Neuronal stem cell (in vitro differentiated cells): ENCODE measurements at places on chromosomes 2 and 18.

- no peak for DNase-seq
- no peaks in the 10 kb centered on the region for H3K27me3 ChIP-seq
- no peaks in the 10 kb centered on the region for H3K36me3 ChIP-seq
- no peak overlapping the region for H3K4me3 ChIP-seq
Measured at GRCh38 chr18:48810805-48811204, 140.0 kb downstream of the SMAD7 start.

DNA sequence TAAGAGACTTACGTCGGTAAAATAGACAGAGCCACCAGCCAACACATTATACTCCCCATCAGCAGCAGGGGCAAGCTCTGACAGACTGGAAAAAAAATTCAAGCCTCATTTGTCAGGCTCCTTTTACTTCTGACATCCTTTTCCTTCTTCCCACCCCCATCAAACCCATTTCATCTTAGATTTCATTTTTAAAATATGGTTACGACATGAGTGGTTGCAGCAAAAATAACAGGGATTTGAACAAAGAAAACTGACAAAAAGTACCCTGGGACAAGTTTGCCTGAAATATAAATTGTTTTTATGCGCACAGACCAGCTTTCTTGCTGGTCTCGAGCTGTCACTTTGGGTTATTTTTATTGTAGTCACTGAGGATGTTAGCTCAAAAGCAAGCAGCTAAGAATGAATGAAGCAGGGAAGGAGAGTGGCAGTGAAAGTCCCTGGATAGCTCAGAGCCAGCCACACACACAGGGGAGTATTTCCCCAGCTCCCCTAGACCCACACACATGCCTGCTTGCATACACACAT, 30.7 kb upstream of the LINC00305 start:
- peaks cover 8% of the 10 kb centered on the region for H3K4me1 ChIP-seq
- no peaks in the 10 kb centered on the region for H3K27me3 ChIP-seq
- no peak overlapping the region for H3K4me3 ChIP-seq
- no peak overlapping the region for H3K27ac ChIP-seq

DNA sequence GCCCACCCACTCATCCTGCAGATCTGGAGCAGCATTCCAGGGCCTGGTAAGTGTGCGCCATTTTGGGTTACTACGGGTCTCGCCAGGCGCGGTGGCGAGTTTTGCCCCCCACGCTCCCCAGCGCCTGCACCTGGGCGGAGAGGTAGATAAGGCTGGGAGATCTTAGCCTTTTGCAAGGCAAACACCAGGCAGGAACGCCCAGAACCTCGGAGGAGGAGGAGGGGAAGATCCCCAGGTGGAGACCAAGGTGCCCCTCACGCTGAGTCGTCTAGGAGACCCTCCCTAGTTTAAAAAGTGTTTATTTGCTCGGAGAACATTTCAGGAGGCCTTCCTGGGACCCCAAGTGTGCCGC, 365 bp upstream of the RAMP1 start:
- no peak overlapping the region for H3K27ac ChIP-seq
- H3K4me1 ChIP-seq = peaks cover 18% of the 10 kb centered on the region
- no peak for DNase-seq
- H3K27me3 ChIP-seq = peaks cover 13% of the 10 kb centered on the region

GRCh38 chr2:36587101-36587500, 10.9 kb downstream of the FEZ2 start:
- H3K4me1 ChIP-seq = no peaks in the 10 kb centered on the region
- no peak overlapping the region for H3K4me3 ChIP-seq
- no peak overlapping the region for H3K27ac ChIP-seq
- DNase-seq = no peak
- peaks cover 4% of the 10 kb centered on the region for H3K36me3 ChIP-seq

DNA sequence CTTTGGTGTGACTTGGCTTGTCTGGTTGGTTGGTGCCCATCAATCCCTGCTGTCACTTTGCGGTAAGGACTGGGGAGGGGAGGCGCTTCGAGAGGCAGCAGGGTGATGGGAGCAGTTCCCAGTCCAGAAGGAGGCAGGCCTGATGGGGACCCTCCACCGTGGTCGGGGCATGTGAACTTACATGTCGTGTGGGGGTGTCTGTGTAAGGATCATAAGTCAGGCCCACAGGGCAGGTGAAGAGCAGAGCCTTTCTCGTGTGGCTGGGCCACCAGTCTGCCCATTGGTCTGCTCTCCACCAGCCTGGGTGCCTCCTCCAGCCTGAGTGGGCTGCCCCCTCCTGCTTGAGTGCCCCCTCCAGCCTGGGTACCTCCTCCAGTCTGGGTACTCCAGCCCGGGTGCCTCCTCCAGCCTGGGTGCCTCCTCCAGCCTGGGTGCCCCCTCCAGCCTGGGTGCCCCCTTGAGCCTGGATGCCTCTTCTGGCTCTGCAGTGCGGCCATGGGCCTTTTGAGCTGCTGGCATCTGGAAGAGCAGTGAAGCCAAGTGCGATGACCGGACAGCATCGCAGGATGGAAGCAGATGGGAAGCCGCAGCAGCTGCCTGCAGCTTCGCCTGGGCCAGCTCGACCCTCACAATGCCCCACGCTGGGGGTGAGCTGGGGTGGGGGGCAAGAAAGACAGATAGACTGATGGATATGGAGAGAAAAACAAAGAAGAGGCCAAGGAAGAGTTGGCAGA, 25.0 kb downstream of the ATOH8 start:
- H3K4me1 ChIP-seq = no peaks in the 10 kb centered on the region
- no peak for DNase-seq
- H3K4me3 ChIP-seq = no peak overlapping the region
- H3K36me3 ChIP-seq = no peaks in the 10 kb centered on the region
- H3K27me3 ChIP-seq = peaks cover 3% of the 10 kb centered on the region
- no peak overlapping the region for H3K27ac ChIP-seq

DNA sequence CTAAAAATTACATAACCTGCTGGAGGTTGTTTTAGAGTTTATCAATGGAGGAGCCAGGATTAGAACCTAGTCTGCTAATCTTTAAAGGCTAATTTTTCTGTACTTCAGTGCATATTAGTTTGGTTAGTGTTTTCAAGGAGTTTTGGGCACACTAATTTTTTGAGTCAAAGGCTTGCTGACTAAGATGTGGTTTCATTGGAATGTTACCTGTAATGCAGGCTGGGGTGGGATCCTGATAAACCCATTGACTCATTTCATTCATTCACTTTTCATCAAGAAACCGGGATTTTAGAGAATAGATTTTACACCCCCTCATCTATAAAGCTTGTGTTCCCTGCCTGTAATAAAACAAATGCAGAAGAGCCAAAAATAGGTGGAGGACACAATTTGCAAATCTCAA, 91.9 kb upstream of the IL1R2 start:
- H3K36me3 ChIP-seq = no peaks in the 10 kb centered on the region
- no peak overlapping the region for H3K27ac ChIP-seq
- no peak for DNase-seq
- H3K27me3 ChIP-seq = no peaks in the 10 kb centered on the region
- H3K4me1 ChIP-seq = no peaks in the 10 kb centered on the region

GRCh38 chr18:22505141-22505591, 87.5 kb upstream of the CTAGE1 start:
- no peak for DNase-seq
- H3K36me3 ChIP-seq = no peaks in the 10 kb centered on the region
- no peaks in the 10 kb centered on the region for H3K27me3 ChIP-seq
- H3K4me1 ChIP-seq = no peaks in the 10 kb centered on the region
- H3K4me3 ChIP-seq = no peak overlapping the region

DNA sequence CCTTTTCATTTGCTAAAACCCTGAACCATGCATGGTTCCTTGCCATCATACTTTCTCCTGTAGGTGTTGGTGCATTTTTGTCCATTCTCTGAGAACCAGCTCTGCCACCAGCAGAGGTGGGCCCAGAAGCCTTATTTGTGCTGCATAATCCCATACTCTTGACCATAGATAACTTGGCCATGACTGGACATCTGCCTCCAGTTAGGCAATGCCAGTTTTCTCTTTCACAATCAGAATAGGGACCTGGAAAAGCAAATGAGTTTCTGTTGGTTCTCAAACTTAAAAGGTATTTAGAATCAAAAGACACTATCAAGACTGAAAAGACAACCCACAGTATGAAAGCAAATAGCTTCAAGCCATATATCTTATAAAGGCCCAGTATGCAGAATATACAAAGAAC, 167.3 kb downstream of the MAIP1 start:
- DNase-seq = no peak
- H3K4me3 ChIP-seq = no peak overlapping the region
- H3K27me3 ChIP-seq = no peaks in the 10 kb centered on the region
- no peaks in the 10 kb centered on the region for H3K36me3 ChIP-seq
- no peaks in the 10 kb centered on the region for H3K4me1 ChIP-seq

GRCh38 chr2:201158111-201158929, 24.6 kb upstream of the CASP10 start:
- H3K27ac ChIP-seq = no peak overlapping the region
- H3K27me3 ChIP-seq = no peaks in the 10 kb centered on the region
- H3K36me3 ChIP-seq = no peaks in the 10 kb centered on the region
- peaks cover 4% of the 10 kb centered on the region for H3K4me1 ChIP-seq

DNA sequence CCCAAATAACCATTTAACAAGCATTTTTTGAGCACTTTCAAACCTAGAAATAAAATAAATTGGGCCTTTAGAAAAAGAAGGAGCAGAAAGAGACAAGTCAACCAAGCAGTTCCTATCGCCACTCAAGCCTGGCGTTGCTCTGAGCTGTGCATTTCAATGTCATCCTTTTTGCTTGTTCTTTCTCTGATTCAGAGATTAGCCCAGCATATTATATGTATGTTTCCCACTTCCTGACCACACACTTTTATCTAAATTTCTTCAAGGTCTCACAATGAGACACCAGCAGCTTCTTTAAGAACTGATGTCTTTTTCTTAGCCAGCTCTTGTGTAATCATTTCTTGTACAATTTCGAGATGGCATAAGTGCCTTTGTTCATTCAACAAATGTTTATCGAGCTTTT, 344.5 kb upstream of the ID2 start:
- H3K4me3 ChIP-seq = no peak overlapping the region
- no peak for DNase-seq
- H3K27ac ChIP-seq = no peak overlapping the region
- no peaks in the 10 kb centered on the region for H3K36me3 ChIP-seq
- H3K27me3 ChIP-seq = no peaks in the 10 kb centered on the region

DNA sequence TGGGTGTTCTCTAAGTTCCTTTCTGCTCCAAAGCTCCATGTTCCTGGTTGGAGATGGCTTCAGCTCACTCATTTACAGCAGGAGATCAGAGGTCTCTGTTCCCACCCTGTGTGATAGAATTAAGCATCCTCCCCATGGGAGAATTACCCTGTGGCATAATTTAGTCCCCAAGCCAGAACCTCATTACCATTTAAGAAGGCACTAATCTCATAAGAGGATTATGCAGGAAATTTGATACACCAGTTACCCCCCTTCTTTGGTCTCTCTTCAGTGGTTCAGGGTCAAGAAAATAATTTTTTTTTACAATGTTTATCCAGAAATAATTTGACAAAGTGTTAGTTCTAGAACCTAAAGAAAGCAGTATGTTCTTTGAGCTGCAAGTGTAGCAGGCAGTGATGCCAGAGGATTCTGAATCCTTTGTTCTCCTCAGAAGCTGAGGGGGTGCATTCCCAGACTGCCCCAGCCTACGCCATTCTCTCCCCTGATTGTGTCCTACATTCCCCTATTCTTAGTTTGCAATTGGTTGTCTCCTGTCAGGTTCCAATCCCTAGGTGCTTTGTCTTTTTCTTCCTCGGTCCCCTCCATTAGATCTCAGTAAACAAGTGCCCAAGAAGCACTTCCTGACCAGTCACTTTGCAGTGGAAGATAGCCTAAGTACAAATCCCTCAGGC, 163.6 kb downstream of the PRKCE start:
- peak overlapping the region; percentile 6 for H3K27ac ChIP-seq
- no peak overlapping the region for H3K4me3 ChIP-seq
- peaks cover 11% of the 10 kb centered on the region for H3K4me1 ChIP-seq
- H3K36me3 ChIP-seq = no peaks in the 10 kb centered on the region
- no peak for DNase-seq

- H3K27ac ChIP-seq = no peak overlapping the region
- H3K27me3 ChIP-seq = no peaks in the 10 kb centered on the region
- H3K4me3 ChIP-seq = no peak overlapping the region
Measured at GRCh38 chr2:12821656-12822055, 104.9 kb downstream of the TRIB2 start.

DNA sequence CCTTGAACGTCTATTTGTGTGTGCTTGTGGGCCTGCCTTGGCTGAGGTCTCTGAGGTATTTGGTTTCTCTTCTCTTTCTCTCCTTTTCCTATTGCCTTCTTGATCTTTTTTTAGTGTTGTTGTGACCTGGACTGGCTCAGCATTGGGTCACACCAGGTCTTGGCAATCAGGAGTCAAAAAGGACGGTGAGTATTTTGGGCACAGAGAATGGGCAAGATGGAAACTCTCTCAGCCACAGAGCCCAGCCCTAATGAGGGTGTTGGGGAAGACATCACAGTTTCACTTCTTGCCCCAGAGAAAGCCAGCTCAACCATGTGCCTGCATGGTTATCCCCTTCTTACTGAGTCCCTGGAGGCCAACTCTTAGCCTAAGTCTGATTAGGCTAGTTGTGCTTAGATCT, 13.7 kb upstream of the INO80C start:
- H3K4me1 ChIP-seq = peaks cover 25% of the 10 kb centered on the region
- DNase-seq = no peak
- no peaks in the 10 kb centered on the region for H3K36me3 ChIP-seq
- H3K27ac ChIP-seq = no peak overlapping the region
- no peak overlapping the region for H3K4me3 ChIP-seq
- no peaks in the 10 kb centered on the region for H3K27me3 ChIP-seq

DNA sequence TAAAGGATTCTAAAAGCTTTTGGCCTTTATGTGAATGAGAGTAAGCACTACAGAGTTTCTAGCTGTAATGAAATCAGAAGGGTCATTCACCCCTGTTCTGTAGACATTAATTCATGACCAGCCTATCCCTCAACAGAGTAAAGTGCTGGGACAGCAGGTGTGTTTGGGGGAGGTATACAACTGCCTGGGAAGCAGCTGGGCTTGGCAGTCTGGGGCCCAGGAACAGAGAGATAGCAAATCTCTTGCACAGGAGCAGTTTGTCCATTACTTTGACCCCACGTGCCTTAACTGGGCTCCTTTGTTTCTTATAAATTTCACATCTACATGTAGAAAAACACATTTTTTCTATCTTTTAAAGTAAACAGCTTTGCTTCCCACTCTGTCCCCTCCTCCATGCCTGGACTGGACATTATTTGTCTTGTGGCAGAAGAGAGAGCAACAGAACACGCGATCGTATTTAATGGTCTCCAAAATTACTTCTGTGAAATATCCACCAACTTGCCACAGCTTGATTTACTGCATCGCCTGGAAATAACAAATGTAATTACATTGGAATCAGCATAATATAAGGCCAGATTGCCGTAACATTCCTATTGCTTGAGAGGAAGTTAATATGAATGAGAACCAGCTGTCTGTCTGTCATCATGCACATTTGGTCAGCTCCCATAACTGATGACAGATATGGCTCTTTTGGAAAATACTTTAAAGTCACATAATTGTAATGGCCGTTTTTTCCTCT, 263.8 kb downstream of the RBM43 start:
- H3K27ac ChIP-seq = no peak overlapping the region
- no peaks in the 10 kb centered on the region for H3K36me3 ChIP-seq
- no peak for DNase-seq
- no peaks in the 10 kb centered on the region for H3K27me3 ChIP-seq
- H3K4me1 ChIP-seq = no peaks in the 10 kb centered on the region
